ENCODE measurements at places on chromosomes 12 and 14.

- DNase-seq: no peak
These were observed 43.2 kb downstream of the RFX4 start for GRCh38 chr12:106625976-106626375.

GRCh38 chr14:103292426-103293374 is 41.3 kb upstream of the EIF5 start:
- DNase-seq: peak; percentile 83

- no peak for DNase-seq
These were observed 388.9 kb downstream of the SOX5 start for GRCh38 chr12:23560611-23561010.

- DNase-seq: no peak
These were observed 132.7 kb upstream of the DDHD1 start for GRCh38 chr14:53285821-53286220.

DNA sequence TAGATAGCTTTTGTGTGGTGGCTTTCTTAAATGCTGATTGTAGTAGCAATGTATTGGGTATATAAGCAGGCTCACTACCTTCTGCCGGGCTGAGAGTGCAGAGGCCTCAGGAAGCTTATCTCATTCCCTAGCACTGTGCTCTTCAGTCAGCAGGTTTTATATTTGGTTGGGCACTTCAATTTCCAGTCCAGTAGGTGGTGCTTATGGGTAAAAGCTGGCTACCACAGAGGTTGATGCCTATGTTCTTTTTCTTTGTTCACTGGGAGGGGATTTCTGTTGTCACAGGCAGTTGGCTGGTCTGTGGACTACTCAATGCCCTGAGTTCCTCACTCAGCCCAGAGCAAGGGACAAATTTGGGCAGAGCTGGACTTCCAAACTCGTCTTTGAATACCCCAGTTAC is 43.0 kb upstream of the GLIPR1 start:
- no peak for DNase-seq

DNA sequence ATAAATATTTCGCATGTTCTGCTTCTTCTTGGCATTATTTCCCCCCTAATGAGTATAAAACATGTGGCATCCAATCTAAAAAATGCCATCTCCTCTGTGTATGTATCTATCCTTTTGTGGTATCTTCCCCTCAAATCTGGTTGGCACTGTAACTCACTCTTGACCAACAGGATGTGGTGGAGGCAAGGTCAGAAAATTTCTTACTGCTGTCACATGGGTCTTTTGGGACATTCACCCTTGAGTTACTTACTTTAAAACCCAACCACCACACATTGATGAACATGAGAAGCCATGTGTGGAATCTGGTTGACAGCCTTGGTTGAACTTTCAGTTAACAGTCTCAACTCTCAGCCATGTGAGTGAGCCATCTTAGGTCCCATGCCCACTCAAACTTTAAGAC is 516.9 kb downstream of the SLC16A7 start:
- DNase-seq: no peak

DNA sequence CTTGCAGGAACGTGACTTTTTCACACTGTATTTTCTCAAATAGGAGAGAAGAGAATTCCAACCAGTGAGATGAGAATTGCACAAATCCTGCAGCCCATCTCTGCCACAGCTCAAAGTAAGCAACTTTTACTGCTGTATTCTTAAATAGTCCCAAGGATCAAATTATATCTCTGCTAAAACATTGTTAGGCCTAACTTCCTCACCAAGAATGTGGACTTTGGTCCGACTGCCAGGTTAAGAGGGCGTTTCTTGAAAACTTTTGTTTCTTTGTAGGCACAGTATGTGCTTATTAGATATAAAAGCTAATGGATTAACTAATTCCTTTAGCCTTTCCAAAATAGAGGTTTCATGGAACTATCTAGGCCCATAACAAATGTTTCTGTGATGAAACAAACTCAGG is 61.4 kb upstream of the IFNG-AS1 start:
- DNase-seq: no peak

DNA sequence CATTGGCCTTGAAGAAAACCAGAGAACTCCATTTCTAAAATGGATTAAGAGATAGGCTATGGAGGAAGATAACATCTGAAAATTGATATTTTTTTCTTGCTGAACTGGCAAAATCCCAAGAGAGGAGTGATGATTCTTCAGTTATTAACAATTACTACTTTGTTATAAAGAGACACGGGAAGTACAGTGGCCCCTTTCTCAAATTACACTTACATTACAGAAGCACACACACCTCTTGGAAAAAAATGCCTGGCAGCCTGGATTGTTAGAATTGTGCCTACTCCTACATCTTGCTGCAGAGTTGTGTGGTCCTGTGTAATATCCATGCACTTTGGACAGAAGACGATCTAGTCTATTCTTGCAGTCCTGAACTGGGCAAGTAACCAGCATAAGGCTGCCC is 71.7 kb downstream of the TGFB3 start:
- DNase-seq: no peak

- peak; percentile 97 for DNase-seq
These were observed at the start of gene SCFD1 for GRCh38 chr14:30621940-30622830. Gene SCFD1 (plus strand): TSS chr14:30622319. CDS start chr14:30622339, 20 bp downstream.

- no peak for DNase-seq
These were observed 4.4 kb downstream of the CHST11 start for GRCh38 chr12:104460973-104461698.

DNA sequence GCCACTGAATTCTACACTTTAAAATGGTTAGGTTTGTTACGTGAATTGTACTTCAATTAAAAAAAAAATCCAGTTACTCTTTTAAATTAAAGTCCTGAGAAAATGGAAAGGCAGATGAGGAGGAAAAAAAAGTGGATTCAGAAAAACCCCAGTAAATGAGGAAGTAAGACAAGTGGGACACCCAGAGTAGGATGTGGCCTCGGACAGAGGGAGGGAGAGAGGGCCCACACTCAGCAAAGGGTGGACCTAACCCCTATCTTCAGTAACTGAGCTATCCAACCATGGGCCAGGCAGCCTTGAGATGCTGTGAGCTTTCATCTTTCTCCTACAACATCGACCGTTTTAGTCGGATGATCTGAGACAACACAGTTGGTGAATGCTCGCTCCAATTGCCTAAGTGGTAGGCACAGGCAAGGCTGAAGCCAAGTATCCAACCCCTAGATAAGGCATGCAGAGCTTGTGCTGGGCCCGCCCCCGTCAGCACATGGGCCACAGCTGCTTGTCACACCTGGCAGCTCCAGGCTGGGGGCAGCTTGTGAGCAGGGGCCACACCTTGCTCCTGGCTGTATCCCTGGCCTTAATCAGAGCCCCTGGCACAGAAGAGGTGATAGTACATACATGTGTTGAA is 142.1 kb downstream of the TTC7B start:
- no peak for DNase-seq

DNA sequence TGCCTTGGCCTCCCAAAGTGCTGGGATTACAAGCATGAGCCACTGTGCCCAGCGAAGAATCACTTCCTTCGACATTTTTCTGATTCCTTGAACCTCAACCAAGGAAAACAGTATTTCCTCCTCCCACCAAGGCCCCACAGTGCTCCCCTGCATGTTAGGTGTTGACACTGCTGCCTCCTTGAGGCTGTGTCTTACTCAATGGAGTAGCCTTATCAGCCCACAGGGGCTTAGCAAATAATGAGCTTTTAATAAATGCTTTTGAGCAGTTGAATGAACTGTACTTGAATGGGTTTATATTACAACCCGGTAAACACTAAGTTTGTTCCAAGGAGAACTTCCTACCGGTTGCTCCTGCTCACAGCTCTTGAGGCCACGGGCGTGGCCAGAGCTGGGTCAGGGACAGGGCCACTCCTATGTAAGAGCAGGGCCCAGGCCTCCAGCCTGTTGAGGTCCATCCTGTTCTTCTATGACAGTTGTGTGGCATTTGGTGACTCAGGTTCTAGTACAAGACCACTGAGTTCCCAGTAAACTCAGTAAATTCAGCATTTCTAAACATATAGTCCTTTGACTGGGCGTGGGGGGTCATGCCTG is 36.8 kb upstream of the TUBA1A start:
- DNase-seq: peak; percentile 56

- peak; percentile 14 for DNase-seq
These were observed 477.5 kb upstream of the CCDC196 start for GRCh38 chr14:66008631-66009030.

DNA sequence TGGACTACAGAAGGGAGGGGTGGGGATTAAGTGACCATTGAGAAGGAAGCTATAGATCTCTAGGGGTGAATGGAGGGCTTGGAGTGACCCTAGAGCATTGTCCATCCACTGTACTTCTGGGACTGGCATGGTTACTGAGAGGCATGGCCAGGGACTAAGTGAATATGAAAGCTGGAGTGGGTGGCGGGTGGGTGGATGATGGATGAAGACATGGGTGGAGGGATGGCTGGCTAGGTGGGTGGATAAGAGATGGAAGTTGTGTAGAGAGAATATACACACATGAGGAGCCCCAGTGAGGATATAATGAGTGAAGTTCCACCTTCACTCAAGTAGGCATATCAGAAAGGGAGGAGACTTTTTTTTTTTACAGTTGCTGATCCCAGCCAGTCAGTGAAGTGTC is 65.5 kb upstream of the NRXN3 start:
- DNase-seq: no peak

GRCh38 chr12:25500651-25501050 is 52.4 kb downstream of the LMNTD1 start:
- peak; percentile 69 for DNase-seq

DNA sequence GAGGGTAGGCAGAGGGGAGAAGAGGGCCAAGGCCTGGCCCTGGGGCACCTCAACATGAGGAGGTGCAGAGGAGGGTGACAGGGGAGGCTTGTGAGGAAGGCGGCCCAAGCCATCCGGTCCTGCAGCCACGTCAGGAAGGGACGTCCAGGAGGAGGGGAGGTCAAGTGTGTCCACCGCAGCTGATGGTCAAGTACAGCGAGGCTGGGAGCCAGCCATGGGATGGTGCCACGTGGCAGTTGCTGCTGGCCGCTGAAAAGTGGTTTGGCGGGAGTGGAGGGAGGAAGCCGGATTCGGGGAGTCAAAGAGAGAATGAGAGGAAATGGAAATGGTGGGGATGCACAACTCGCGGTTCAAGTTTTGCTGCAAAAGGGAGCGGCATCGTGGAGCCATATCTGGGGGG is 41.2 kb downstream of the PRIMA1 start:
- no peak for DNase-seq

DNA sequence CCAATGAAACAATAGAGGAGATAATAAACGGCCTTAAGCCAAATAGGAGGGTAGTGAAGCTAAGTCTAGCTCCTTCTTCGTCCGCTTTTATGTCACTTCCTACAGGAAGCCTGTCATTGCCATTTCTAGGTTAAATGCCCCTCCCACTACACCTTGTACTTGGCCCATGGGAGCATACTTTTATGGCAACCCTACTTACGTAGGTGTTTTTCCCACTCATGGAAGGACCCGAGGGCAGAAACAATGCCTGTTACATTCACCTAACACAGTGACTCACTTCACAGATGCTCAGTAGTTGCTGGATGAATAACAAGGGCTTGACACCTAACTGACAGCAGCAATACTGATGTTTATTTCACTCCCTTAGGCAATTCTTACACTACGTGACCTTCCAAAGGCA is 44.5 kb downstream of the ALKBH1 start:
- peak; percentile 24 for DNase-seq

DNA sequence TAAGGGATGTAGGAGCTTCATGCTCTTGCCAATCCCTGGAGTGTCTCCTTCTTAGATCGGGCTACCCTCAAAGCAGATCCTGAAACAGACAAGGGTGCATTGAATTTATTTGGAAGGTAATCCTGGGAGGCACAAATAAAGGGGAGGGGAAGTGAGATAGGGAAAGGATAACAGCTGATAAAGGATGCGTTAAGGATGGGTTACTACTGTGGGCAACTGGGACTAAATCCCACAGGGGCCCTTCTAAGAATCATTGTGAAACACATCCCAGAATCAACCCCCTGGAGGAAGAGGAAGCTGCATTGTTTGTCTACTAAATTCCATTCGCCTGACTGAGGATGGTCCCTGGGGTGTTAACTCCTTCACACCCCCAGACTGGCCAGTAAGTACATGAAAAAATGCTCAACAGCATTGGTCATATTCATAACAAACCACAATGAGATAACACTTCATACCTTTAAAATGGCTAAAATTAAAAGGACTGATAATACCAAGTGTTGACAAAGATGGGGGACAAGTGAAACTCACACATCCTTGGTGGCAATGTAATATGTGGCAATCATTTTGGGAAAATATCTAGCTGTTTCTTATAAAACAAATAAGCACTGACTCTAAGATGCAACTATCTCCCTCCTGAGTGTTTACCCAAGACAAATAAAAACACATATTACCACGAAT is 37.0 kb upstream of the CMKLR1 start:
- no peak for DNase-seq

- no peak for DNase-seq
These were observed 472.9 kb downstream of the NOVA1 start for GRCh38 chr14:26124896-26125438.

GRCh38 chr14:38056270-38056669 is 151.4 kb upstream of the SSTR1 start:
- DNase-seq: no peak

DNA sequence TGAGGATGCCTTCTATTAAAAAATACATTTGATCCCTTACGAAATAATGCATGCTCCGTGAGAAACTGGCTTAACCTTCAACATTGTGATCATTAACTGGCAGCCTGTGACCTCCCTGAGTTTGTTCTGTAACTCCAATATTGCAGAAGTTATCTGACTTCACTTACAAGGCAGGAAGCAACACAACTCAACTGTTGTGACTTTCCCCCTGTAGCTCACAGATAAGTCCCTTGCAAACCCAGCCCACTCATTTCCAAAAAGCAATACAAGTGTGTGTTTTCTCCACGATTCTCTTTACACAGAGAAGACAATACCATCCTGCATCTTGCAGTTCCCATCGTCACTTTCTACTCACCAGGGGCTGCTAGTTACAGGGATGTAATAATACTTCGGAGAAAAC is 304.7 kb upstream of the TMEM132C start:
- no peak for DNase-seq

GRCh38 chr12:67251012-67251411 is 18.1 kb upstream of the CAND1 start:
- DNase-seq: no peak

GRCh38 chr14:59905188-59905587 is 14.8 kb upstream of the LRRC9 start:
- DNase-seq: peak; percentile 14

DNA sequence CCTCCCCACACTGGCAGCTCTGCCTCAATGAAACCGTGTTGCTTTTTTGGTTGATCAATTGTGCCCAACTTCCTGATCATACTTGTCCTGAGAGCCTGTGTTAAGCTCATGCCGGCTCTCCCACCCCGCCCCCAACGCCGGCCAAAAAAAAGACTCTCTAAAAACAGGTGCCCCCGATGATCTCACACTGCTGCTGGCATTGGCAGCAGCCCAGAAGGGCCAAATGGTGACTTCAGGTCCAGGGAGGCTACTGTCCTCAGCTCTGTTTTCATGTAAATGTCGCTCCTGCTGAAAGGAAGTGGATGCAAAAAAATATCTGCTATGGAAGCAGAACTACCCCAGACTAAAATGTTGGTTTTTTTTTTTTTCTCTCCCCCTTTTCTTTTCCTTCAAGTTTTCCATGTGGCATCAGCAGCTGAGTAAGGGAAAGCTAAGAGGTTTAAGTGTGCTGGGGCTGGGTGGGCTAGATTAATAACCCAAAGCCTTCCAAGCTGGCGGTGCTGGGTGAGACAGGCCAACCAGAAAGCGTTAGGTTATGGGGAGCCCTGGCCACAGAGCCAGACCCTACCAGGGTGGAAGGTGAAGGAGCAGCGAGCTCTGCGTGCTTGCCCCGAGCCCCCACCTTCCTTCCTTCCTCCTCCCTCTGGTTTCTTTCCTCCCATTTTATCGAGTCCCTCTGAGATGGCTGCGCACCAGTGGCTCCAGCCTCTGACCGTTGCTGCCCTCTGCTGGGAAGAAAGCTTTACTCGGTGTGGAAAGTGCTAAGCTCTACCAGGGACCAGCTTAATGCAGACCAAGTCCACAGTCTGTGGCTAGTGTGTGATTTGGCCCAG is 396.1 kb downstream of the NRXN3 start:
- peak; percentile 91 for DNase-seq
